ENCODE measurements at places on chromosomes 1 and 21. TPM values are rescaled to one million over a fixed set of nuclear protein-coding genes. Genes with fewer than 3 reads are reported as not detected.

DNA sequence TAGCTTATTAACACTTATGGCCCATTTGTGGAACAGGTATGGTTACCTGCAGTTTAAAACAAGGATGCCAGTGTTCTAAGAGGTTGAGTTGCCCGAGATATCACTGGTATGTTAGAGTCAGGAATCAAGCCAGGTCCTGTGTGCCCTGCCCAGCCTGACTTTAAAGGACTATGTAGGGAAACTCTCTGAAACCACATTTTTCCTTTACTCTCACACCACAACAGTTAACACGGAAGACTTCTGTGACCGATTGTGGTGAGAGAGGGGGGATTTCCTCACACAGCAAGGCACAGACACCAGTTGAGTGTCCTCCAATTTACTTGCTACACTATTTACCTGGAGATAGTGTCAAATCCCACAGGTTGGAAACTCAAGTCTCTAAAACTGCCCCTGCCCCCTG lies 47.8 kb downstream of the UCK2 start:
- DNase-seq: no peak

- DNase-seq: no peak
Measured at GRCh38 chr1:185249563-185249962, 67.5 kb downstream of the IVNS1ABP start.

DNA sequence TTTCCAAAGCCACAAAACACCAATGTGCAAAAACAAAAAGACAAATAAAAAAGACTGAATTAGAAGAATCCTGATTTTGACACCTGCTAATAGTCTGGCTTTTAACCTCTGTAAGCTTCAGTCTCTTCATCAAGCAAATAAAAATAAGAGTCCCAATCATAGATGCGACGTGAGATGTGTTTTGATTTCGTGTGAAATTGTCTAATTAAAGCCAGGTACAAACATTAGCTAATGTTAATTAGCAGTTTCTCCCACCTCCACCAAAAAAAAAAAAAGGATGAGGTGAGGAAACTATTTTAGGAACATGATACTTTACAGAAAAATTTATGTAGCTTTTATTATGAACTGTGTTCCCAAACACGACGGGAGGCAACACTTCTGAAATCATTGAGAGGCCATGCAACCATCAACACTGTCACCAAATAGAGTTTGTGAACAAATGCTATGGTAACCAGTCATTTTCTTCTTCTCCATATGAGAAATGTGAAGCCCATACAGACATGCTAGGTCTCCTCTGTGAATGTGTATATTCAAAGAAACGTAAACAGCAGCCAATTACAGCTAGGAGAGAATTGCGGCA lies 6.7 kb upstream of the EVI5 start:
- DNase-seq: no peak

DNA sequence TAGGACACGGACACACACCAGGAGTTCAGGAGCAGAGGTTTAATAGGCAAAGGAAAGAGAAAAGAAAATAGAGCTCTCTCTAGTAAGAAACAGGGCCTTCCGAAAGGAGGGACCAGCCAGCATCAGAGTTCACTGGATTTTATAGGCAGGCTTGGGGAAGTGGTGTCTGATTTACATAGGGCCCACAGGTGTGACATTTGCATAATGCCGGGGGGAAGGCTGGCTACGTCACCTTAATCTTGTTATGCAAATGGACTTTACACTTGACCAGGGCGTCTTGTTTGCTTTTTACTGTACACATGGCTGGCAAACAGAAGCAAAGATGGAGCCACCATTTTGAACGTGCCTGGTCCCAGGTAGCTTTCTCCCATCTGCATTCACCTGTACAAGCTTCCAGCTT lies at the start of gene OR14A16:
TSS of gene OR14A16 (minus strand) at position 97 of the 400 bp plus-strand sequence. CDS start 8,390 bp downstream, outside the sequence.
- no peak for DNase-seq

- no peak for DNase-seq
Measured at GRCh38 chr1:84000196-84000885, 1.4 kb upstream of the TTLL7 start.

DNA sequence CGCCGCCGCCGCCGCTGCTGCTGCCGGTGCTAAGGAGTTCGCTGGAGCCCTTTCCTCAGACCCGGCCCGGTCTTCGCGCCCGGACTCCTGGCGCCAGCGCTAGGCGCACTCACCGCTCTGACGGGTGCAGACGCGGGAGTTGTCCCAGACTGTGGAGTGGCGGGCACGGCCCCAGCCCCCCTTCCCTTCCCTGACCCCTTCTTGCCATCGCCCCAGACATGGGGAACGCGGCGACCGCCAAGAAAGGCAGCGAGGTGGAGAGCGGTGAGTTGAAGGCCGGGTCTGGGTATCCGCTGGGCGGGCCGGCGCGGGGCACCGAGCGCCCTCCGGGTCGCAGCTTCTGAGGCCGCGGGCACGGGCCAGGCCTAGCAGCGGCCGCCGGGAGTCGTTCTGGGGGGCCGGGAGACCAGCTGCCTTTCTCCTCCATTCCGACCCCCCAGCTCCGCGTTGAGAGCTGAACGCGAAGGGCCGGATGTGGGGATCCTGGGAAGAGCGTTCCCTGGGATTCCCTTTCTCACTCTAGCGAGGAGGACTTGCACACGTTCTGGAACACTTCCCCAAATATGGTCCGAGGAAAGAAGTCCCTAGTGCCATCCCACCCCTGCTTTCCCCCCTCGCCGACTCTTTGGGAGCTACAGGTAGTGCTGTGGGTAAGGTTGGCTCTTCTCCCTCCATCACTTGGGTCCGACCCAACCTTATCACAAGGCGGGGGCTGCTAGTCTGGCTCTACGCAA lies 65.8 kb upstream of the PRKACB start:
- DNase-seq: no peak

- DNase-seq: no peak
Measured at GRCh38 chr1:65769636-65770035, 23.1 kb upstream of the PDE4B start.

- DNase-seq: no peak
Measured at GRCh38 chr1:109184687-109185086, 29.0 kb upstream of the SARS1 start.

GRCh38 chr1:24410750-24411149 lies 2.8 kb downstream of the STPG1 start:
- DNase-seq: no peak

Gene MX2
- 1.2 TPM for total RNA-seq

Gene GPR52
- total RNA-seq: not detected

Gene E2F2
- total RNA-seq: 10.7 TPM

Gene PLCH2
- total RNA-seq: 0.74 TPM

Gene RGS8
- total RNA-seq: not detected

Gene LMX1A
- not detected for total RNA-seq

Gene LYPD8
- not detected for total RNA-seq

Gene NT5C1A
- not detected for total RNA-seq

All from Caki2 (cell line).